Nasal cavity respiratory epithelium epithelial cell of viscerocranial mucosa (primary cell): ENCODE measurements at places on chromosomes 2 and 18. TPM values are rescaled to one million over a fixed set of nuclear protein-coding genes. Genes with fewer than 3 reads are reported as not detected.

KLHL41 gene
- under 0.01 and 0.21 TPM in 2 replicates for total RNA-seq

LAMA3 gene
- 859 and 1,149 TPM in 2 replicates for total RNA-seq

LDAH gene
- total RNA-seq = 10.3 and 20.0 TPM in 2 replicates

KHK gene
- 0.34 and 0.78 TPM in 2 replicates for total RNA-seq

FAM228A gene
- under 0.01 TPM in 1 of 2 replicates, not detected in the other for total RNA-seq

HOXD9 gene
- total RNA-seq = not detected in 2 replicates

HOXD8 gene
- total RNA-seq = not detected in 2 replicates

AQP4 gene
- 0.14 TPM in 1 of 2 replicates, not detected in the other for total RNA-seq

C2orf66 gene
- total RNA-seq = under 0.01 and 0.93 TPM in 2 replicates

C2orf92 gene
- 1.0 and 3.1 TPM in 2 replicates for total RNA-seq

CFC1 gene
- total RNA-seq = not detected in 2 replicates

PDE11A gene
- 0.07 TPM in 1 of 2 replicates, not detected in the other for total RNA-seq

ZSWIM2 gene
- not detected in 2 replicates for total RNA-seq

NBAS gene
- 76.5 and 119 TPM in 2 replicates for total RNA-seq

TUBA3E gene
- not detected in 2 replicates for total RNA-seq

PROM2 gene
- total RNA-seq = 14.0 and 101 TPM in 2 replicates

LAPTM4A gene
- total RNA-seq = 84.6 and 85.4 TPM in 2 replicates

ARHGAP15 gene
- total RNA-seq = 0.07 TPM in 1 of 2 replicates, not detected in the other

CIDEA gene
- 0.07 and 5.5 TPM in 2 replicates for total RNA-seq

PER2 gene
- 11.3 and 20.5 TPM in 2 replicates for total RNA-seq

MYO7B gene
- not detected in 2 replicates for total RNA-seq

TRAPPC8 gene
- 50.6 and 60.9 TPM in 2 replicates for total RNA-seq

MYO3B gene
- 0.34 and 1.8 TPM in 2 replicates for total RNA-seq

FOSL2 gene
- total RNA-seq = 61.9 and 187 TPM in 2 replicates

CHRND gene
- total RNA-seq = not detected in 2 replicates

ZCCHC2 gene
- total RNA-seq = 10.3 and 23.6 TPM in 2 replicates

C2orf81 gene
- under 0.01 and 0.85 TPM in 2 replicates for total RNA-seq

ALPG gene
- total RNA-seq = not detected in 2 replicates

CAPN14 gene
- 1.4 and 6.1 TPM in 2 replicates for total RNA-seq

CRYBA2 gene
- total RNA-seq = not detected in 2 replicates

NOSTRIN gene
- total RNA-seq = under 0.01 and 1.00 TPM in 2 replicates

SNED1 gene
- total RNA-seq = under 0.01 and 0.28 TPM in 2 replicates

LHCGR gene
- total RNA-seq = not detected in 2 replicates

OTX1 gene
- 2.7 and 8.1 TPM in 2 replicates for total RNA-seq

C2orf15 gene
- 0.93 and 2.1 TPM in 2 replicates for total RNA-seq

GCFC2 gene
- 13.7 and 15.2 TPM in 2 replicates for total RNA-seq

TMEM237 gene
- 26.3 and 27.7 TPM in 2 replicates for total RNA-seq

RAX gene
- total RNA-seq = not detected in 2 replicates

RFX8 gene
- not detected in 2 replicates for total RNA-seq

METTL21A gene
- 9.9 and 10.1 TPM in 2 replicates for total RNA-seq

MRO gene
- total RNA-seq = not detected in 2 replicates

PDK1 gene
- 7.2 and 13.6 TPM in 2 replicates for total RNA-seq

ANKRD62 gene
- total RNA-seq = under 0.01 TPM in 1 of 2 replicates, not detected in the other

ZAP70 gene
- 0.07 TPM in 1 of 2 replicates, not detected in the other for total RNA-seq

MGAT4A gene
- 4.1 and 6.8 TPM in 2 replicates for total RNA-seq

COL4A3 gene
- total RNA-seq = 0.07 TPM in 1 of 2 replicates, not detected in the other

EGR4 gene
- total RNA-seq = not detected in 2 replicates

AGXT gene
- not detected in 2 replicates for total RNA-seq

VWA3B gene
- 0.07 and 0.34 TPM in 2 replicates for total RNA-seq

CCDC93 gene
- total RNA-seq = 18.8 and 39.5 TPM in 2 replicates

EFEMP1 gene
- total RNA-seq = 51.9 and 213 TPM in 2 replicates

ANKRD30BL gene
- not detected in 2 replicates for total RNA-seq

CYP27A1 gene
- total RNA-seq = 0.34 and 0.64 TPM in 2 replicates
